HEK293T (cell line): ENCODE measurements at places on chromosomes 4 and X.
A peak's percentile ranks its signal among the peaks of the same experiment; 100 is the strongest.

DNA sequence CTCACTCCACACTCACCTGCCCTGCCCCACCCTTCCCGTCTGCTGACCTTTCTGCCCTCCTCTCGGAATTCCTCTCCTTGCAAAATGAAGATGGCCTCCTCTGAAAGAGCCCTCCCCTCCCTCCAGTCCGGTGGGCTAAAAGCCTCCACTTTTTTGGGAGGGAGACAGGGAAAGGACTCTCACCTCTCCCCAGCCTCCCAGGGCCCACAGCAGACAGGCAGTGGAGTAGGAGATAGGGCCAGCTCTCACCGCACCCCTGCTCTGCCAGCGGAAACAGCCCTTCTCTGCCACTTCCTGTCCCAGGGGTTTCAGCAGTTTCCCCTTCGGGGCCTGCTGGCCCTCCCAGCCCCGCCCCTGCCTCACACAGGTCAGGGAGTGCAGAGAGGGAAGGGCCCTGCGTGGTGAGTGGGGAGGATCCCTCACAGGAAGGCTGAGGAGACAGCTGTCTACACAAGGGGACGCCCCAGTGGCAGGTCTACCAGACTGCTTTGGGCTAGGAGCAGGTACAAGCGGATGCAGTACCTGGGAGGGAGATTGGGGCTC, 18.2 kb downstream of the ELF4 start:
- no peak for DNase-seq

DNA sequence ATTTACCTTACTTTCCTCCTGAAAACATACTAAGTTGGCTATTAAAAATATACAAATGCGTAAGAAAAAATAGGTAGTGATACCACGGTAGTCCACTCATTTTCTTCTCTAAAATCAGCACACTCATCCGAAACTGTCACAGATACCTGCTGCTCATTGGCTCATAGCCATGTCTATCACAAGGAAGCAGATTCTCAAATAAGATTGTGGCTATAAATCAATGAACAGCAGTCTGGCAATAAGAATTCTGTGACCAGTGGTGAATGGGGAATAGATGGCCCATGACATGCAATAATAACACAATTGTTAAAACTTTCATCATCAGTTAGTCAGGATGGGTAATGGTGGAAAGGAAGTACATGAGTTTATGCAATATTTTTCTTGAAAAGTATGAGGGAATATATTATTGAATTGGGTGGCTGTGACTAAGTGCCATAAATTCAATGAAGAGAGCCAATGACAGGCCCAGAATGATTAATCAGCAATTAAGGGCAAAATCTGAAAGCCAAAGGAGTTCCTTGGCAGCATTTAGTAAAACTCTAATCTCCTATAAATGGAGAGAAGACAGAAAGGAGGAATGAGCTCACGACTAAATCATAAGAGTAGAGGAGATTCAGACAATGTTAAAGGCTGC, 202.3 kb upstream of the NEIL3 start:
- no peak for DNase-seq

DNA sequence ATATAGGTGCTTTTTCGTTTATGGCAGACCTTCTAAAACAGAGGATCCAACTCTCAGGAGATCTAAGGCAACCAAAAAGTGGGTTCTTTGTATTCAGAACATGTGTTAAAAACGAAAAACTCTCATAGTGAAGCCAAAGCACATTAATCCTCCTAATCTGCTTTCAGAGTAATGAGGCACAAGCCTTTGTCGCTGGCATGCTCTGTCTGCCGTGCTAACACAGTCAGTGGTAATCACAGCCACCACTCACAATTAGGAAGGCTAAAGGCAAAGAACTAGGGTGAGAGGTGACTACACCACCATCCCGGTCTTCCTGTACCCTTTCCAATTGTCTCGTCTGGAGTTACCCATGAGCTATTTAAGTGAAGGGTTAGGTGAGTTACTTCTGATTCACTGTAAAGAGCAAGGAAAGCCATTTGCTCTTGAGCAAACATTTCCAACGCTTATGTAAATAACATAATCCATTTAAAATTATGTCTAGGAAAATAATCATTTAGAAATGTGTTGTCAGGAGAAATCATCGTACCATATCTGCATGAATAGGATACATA, 40.7 kb downstream of the NPY2R start:
- DNase-seq: no peak

DNA sequence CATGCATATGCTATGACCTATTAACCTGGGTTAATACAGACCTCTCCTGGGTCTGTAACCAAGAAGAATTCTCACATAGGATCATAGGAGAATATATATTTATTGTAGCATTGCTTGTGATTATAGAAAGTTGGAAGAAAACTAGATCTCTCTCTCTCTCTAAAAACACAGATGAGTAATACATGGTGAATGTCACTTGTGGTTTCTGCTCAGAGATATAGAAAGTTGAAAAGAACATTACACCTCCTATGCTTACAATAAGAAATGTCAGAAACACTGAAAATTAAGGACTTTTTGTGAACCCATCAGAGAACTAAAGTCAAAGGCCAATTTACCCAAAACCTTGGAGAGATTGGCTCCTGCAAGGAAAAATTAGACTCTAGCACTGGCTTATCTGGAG, 1389.5 kb downstream of the FAM133A start:
- DNase-seq: no peak

- no peak for DNase-seq
Observed at GRCh38 chrX:100673397-100673953, 29.5 kb downstream of the SRPX2 start.

DNA sequence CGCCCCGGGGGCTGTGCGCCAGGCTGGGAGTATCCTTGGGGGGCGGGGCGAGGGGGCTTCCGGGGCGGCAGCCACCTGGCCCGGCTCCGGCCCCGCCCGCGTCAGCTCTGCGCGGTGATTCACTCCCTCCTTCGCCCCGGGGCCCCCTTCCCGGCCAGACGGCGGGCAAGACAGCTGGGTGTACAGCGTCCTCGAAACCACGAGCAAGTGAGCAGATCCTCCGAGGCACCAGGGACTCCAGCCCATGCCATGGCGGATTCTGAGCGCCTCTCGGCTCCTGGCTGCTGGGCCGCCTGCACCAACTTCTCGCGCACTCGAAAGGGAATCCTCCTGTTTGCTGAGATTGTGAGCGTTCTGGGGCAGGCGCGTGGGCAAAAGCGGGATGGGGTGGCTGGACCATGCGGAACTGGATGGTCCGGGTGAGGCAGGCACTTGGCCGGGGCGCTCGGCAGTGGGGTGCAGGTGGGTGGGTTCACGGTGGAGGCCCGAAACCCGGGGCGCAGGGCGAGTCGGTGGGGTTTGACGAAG, at the start of gene PLP2:
Gene PLP2, plus strand, starts transcription at position 147 of the 528 bp plus-strand sequence. Its CDS starts 103 bp downstream, at position 250.
- no peak for DNase-seq

- peak; percentile 7 for DNase-seq
Observed at GRCh38 chr4:64617800-64618199, 208.6 kb upstream of the TECRL start.

DNA sequence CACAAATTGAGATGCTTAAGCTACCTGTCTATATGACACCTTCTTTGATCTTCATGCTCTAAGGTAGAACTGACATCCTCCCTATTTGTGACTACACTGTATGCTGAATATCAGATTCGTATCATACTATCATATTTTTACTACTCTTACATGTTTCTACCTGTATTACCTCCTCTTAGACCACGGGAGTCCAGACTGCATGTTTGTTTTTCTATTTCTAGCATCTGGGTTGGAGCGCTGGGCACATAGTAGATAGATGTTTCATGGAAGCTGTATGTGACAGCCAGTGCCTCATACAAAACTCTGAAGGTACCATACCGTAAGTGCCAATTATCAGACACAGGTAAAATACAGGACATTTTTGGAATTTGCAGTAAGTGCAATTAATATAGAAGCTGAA, 47.6 kb downstream of the ATP10D start:
- no peak for DNase-seq

DNA sequence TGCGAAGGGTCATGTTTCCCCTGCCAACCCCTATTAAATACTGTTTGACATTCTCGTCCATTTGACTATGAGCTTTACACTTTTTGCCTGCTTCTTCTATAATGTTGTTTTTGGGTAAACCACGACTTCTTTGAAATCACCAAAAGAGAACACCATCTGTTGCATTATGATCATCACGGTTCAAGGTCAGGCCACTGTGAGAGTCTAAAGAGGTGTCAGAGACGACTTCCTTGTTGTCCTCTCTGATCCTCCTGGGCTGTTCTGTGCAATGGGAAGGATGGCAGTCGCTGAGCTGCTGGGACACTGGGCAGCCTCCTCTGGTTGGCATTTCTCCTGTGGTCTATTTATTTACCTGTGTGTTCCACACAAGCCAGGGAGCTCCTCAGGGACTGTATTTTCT, 137.5 kb downstream of the RASL11B start:
- DNase-seq: no peak

DNA sequence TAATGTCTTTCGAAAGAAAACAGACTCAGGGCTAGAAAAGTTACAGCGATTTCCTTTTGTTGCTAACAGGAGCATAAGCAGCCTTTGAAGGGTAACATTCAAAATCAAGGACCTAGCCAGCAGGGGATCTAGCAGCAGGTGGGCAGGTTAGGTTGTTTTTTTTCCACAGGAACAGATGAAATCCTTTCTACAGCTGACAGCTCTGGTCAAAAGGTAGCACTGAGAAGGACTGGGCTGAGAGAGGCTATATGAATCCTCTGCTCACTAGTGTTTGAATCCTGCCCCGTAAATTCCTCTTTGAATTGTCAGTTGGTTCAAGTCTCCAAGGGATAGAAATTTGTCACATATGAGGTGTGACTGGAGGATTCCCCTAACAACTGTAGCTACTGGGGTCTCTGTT, 188.2 kb downstream of the SH2D1A start:
- DNase-seq: no peak

GRCh38 chrX:149022485-149022884, 482.6 kb downstream of the IDS start:
- no peak for DNase-seq

DNA sequence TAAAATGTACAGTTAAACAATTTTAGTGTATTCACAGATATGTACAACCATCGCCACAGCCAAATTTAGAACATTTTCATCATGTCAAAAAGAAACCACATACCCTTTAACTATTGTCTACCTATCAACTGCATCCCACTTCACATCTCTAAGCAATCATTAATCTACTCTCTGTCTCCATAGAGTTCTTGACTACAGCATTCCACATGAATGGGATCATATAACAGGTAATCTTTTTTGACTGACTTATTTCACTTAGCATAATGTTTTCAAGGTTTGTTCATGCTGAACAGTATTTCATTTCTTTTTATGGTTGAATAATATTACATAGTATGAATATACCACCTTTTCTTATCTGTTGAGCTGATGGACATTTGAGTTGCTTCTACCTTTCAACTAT, 281.4 kb upstream of the EDA2R start:
- no peak for DNase-seq

- no peak for DNase-seq
Observed at GRCh38 chr4:139966383-139966782, 187.6 kb downstream of the MAML3 start.

GRCh38 chr4:17013382-17014006, 115.0 kb upstream of the LDB2 start:
- no peak for DNase-seq

DNA sequence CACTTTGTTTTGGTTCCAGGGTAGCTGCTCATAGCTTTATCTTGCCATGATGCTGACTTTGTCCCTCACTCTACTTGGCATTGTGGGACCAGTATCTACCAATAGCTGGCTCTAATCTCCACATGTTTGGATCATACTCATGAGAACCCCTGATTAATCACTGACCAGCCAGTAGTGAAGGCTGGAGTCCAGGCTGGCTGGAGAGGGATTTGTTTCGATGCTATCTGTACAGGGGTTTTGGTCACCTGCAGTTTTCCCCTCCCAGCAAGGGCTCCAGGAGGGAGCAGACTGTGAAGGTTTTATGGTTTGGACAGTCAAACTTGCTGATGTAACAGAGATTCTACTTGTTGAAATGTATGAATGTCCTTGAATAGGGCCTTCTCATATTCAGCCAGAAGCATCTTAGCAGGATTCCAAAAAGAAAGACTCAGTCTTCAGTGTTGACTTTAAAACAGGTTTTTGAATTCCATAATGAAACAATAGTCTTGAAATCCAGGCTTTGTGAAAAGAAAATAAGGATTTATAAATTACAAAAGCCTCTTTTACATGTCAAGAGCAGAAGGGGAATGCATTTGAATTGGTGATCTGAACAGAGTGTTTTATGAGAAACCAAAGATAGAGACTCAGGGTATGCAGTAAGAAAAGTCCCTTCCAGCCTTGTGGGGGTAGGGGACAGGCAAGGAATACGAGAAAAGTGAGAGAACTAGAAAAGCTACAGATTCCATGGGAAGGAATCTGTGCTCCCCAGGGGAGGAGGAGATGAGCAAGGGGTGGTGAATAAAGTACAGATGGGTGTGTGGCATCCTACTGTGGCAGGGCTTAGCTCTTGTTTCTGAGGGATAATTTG, 103.1 kb upstream of the SHISA3 start:
- DNase-seq: no peak

DNA sequence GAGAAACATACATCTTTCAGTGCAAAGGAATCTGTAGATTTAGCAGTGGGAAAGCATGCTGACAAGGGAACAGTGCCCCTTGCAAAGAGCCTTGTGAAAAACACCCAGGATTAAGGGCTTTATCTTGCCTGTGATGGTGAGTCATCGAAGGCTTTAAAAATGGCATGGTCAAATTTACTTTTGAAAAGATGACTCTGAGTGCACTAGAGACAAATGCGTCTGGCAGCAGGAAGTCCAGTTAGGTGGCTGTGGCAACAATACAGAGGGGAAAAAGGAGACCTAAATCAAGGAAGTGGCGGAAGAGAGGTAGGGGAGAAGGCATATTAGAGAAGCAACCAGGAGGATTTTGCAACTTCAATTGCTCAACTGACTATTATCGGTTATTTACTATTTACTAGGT, 472.6 kb upstream of the CPEB2 start:
- no peak for DNase-seq

GRCh38 chrX:1126738-1127137, 85.7 kb downstream of the CRLF2 start:
- DNase-seq: no peak

DNA sequence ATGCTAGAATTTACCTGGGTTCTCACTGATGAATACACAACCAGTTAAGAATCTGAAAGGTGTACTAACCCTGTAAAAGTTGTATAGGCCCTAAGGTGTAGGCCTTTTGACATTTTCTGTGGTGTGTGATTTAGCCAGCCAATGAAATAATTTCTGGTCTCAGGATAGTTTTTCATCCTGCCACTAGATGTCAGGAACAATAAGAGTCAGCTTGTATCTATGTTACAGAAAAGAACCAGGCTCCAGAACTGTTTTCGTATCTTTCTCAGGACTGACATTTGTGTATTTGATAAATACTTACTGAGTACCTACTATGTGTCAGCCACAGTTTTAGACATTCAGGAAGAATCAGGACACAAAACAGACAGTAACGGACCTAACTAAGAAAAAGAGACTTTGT, 673.6 kb upstream of the TENM3 start:
- peak; percentile 23 for DNase-seq
